Astrocyte of the hippocampus (primary cell): ENCODE measurements at places on chromosomes 12 and 14.
A peak's percentile ranks its signal among the peaks of the same experiment; 100 is the strongest.

- peak; percentile 94 for DNase-seq
These were observed 371.8 kb upstream of the PRICKLE1 start for GRCh38 chr12:42961395-42961794.

GRCh38 chr14:68398370-68398769, 394.5 kb downstream of the ZFP36L1 start:
- no peak for DNase-seq

GRCh38 chr14:74610866-74611649, 979 bp downstream of the LTBP2 start:
- peak; percentile 66 for DNase-seq

- peak; percentile 42 for DNase-seq
These were observed 62.7 kb downstream of the FBXO34 start for GRCh38 chr14:55333711-55334485.

DNA sequence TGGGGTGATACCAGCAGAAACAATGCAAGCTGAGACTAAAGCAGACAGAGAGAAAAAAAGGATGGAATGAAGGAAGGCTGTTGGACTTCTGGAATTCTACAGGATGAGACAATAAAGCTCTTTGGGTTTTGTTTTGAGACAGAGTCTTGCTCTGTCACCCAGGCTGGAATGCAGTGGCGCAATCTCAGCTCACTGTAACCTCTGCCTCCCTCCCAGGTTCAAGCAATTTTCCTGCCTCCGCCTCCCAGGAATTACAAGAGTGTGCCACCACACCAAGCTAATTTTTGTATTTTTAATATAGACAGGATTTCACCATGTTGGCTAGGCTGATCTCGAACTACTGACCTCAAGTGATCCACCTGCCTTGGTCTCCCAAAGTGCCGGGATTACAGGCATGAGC, 115.4 kb downstream of the EXOC5 start:
- no peak for DNase-seq

DNA sequence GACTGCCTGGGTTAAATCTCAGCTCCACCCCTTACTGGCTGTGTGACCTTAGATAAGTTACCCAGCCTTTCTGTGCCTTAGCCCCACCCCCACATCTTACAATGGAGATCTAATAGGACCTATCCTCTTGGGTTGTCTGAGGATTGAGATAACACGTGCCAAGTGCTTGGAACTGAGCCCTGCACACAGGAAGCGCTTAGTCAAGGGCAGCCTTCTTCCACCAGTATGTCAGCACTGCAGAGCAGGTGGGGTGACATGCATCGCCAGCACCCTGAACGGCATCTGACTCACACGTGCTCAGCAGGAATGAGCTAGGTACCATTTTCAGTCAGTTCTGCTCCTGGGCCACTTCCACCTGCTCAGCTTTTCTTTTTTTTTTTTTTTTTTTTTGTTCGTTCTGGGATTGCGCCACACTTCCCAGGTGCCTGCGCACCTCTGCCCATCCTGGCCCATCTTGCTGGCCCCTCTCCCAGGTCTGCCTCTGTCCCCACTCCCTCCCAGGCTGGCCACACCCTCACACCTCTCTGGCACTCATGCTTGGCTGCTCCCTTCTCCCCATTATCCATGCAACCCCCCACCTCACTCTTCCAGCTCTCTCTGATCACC, 19.6 kb downstream of the LGMN start:
- no peak for DNase-seq

DNA sequence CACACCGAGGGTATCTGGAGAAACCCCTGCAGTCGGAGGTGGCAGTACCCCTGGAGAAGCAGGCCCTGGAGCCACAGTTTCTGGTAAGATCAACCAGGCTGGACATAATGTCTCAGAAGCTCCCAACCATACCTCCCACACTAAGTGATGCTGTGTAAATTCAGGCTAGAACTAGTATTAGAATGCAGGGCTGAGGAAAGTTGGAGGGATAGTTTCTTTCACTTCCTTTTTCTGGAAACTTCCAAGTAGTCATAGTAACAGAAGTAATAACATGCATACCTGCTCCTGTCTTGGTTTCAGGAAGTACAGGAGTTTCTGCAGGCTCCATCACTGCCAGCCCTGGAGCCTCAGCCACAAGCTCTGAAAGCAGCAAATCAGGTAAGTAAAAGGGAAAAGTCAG, 228.1 kb upstream of the CNTN1 start:
- DNase-seq: no peak

GRCh38 chr14:31071151-31071550, 45.0 kb upstream of the STRN3 start:
- no peak for DNase-seq

GRCh38 chr14:57704763-57705162, 161.1 kb downstream of the SLC35F4 start:
- DNase-seq: no peak

GRCh38 chr14:51368721-51369163, 128.7 kb downstream of the TMX1 start:
- DNase-seq: peak; percentile 56

DNA sequence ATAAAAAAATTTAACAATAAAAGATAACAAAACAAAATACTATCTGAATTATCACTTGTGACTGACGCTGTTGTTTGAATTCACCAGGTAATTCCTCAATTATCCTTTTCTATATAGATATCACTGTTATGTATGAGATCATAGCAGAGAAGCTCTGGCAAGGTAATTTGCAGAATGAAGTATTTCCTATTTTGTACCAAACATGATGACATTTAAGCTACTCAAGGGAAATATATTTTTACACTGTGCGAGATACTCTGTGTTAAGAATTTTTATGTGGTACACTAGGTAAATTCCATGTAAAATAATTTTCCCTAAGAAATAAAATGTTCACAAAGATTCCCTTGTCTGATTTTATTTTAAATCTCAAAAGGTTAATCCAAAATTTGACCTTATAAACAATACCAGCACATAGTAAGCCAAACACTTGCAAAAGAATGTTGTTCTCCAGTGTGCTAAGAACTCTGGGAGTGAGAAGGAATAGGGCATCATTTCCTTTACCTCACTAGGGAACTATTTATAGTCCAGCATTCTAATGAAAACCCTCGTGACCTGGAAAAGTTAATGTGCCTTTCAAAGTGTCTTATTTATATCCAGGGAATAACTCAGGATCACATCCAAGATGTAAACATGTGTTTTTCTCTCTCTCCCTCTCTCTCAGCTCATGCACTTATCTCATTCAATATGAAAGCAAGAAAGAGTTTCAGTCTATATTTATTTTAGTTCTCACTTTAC, 115.2 kb upstream of the RAP1B start:
- peak; percentile 56 for DNase-seq

GRCh38 chr12:30652034-30652696, 43.5 kb downstream of the IPO8 start:
- no peak for DNase-seq

- DNase-seq: no peak
These were observed 31.3 kb downstream of the ERC1 start for GRCh38 chr12:1022032-1022970.

- no peak for DNase-seq
These were observed 128.5 kb downstream of the KCNK10 start for GRCh38 chr14:88194531-88194930.

- no peak for DNase-seq
These were observed 5.2 kb downstream of the MTERF2 start for GRCh38 chr12:106981788-106982187.

DNA sequence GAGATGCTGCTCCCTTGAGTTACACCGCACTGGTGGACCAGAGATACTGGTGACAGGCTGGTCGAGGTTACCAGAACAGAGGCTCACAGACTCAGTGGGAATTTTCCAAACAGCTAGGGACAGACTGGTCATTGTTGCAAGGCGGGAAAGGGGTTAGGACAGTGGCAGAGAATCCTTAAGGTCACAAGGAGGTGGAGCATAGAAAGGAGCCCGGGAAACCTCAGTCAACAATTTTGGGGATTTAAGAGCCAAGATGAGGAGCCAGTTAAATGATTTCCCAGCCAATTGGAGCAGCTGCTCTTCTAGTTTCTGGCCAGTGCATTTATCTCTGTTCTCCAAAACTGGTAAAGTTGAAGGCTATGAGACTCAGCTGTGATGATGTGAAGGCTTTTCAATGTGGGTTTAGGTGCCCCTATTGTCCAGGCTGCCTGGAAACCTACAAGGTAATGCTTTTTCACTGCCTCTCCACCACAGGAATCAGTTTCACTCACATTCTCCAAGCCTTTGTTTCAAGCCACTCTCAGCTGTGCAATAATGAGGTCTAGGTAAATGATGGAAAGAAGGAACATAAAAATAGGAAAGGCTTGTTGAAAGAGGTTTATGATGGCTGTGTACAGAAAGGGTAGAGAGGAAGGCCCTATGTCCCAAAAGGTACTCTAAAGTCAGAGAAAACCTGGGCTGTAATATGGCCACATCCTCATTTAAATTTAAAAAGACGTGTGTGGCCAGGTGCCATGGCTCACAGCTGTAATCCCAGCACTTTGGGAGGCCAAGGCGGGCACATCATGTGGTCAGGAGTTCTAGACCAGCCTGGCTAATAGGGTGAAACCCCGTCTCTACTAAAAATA, 7.0 kb upstream of the TNS2 start:
- DNase-seq: no peak

DNA sequence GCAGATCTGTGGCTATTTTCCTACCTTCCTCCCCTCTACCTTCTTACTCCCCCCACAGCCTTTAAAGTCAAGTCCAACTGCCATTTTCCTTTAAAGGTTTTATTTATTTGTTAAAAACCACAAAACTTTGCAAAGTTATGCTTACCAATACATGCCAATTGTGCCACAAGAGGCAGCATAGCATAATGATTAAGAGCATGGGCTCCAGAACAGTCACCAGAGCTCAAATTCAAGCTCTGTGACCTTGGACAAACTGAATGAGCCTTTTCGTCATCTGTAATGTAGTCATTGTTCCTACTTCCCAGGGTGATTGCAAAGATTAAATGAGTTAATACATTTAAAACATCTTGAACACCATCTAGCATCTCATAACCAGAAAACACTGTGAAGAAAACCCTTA, 13.0 kb upstream of the FMNL3 start:
- DNase-seq: peak; percentile 28

DNA sequence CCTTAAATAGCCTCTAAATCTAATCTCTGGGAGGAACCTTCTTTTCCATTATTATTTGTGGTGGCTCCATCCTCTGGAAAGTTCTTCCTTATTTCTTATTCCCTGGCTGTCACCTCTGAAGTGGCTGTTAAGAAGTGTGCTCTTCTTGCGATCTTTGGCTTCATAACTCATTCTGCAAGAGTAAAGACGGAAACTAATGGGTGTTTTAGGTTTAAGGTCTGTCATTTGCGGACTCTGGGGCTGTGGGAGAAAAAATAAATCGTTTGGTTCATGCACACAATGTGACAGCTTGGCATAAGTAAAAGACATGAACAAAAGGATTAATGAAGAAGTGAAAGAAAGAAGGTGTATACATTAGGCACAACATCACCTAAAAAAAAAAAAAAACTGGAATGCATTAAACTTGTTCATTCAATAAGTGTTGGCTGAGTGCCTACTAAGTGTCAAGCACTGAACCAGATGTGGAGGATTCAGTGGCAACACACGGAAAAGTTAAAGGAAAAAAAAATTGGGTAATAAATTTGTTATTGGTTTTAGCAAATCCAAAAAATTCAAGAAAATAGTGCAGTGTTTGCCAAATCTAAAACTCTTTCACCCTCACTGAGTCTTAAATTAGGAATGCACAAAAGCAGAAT, 99.5 kb downstream of the ERGIC2 start:
- no peak for DNase-seq

DNA sequence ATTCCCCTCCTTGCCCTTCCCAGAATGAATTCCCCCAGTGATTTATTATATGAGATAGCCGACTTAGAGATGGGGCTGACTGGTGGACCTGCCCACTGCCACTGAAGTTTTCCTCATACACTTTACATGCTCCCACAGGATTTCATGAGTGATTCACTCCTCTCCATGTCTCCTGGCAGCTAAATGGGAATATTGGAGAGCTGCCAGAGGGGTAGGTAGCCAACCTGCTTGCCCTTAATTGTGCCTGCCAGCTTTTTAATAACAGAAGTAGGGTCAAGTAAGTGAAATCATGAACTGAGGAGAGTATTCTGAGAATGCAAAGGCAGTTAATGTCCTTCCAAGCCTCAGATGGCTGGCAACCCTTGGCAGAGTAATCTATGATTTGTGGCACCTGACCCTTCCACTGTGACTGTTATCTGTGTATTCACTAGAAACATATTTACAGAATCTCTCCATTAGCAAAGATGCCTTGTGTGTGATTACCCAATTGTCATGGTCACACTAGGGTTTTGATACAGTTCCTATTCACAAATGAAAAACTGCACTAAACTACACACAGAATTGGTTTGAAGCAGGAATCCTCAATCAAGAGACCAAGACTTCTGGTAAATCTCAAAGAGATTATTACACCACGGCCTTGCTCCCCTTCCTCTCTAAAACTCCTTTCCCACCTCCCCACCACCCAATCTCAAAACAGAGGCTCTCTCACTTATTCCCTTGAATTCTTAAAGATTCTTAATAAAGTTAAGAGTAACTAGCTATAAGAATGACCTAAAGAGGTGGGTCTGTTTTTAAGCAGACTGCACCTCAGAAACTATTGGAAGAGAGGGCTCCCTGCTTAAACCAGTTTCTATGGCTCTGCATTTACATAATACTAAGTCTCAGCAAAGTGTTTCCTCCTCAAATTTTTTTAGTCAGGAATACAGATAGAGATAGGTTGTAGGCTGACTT, 17.2 kb downstream of the NKX2-1 start:
- DNase-seq: peak; percentile 19

GRCh38 chr14:63962906-63963305, 110.1 kb downstream of the SYNE2 start:
- DNase-seq: no peak
